ENCODE measurements at places on chromosomes 7 and 10.

DNA sequence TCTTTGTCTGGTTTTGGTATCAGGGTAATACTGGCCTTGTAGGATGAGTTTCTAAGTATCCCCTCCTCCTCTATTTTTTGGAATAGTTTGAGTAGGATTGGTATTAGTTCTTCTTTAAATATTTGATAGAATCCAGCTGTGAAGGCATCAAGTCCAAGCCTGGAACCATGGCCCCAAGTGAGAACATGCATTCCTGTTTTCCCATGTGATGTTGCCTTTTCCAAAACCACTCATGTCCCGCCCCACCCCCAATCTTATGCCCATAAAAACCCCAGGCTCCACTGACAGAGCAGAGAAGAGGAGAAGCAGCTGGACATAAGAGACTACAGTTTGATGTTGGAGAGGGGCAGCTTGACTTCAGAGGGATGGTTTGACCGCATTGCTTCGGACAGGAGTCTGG is 71.2 kb downstream of the MINPP1 start:
- DNase-seq, result no peak

- no peak for DNase-seq
Measured at GRCh38 chr7:85039196-85039923, 147.5 kb downstream of the SEMA3D start.

DNA sequence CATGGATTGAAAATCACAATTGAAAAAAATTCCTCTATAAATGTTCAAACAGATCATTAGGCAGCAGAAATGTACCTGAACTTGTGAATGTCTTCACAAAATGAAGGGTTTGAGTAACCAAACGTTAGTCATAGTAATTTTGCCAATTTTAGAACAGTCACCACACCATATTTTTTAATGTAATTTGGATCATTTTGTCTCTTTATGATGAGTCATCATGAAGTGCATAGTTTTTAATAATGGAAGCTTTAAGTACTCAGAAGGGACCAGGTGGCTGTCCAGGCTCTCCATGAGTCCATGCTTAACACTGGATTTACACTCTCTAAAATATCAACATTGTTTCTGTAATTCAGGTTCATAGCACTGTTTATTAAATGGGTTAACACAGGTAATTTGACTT is 219.2 kb downstream of the ETV1 start:
- DNase-seq, result no peak

- no peak for DNase-seq
Measured at GRCh38 chr10:33113466-33113865, 155.4 kb upstream of the ITGB1 start.

DNA sequence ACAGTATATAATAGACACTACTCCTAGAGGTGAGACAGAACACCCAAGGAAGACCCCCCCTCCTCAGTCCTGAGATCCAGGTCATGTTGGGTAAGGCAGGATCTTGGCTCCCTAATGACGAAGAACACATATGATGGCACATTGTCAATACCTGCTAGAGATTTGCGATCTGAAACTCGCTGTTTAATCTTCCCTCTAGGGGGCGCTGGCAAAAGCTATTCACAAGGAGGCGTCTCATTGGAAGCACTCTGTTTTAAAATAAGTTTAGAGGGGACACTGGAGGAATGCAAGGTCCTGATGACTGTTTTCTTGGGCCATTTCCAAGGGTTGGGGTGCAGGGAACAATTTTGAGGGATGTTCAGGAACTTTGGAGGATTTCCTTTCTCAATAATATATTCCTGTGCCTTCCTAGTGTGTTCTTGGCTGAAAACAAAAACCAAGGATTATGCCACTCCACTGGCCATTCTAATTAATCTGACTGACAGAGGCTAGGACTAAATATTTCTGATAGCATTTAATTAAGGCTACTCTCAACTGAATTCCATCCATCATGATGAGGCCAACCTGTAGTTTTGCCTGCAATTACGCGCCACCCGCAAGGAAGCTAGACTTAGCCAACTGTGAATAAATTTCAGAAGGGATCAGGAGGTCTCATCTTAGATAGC is 1013.8 kb upstream of the MBL2 start:
- no peak for DNase-seq

DNA sequence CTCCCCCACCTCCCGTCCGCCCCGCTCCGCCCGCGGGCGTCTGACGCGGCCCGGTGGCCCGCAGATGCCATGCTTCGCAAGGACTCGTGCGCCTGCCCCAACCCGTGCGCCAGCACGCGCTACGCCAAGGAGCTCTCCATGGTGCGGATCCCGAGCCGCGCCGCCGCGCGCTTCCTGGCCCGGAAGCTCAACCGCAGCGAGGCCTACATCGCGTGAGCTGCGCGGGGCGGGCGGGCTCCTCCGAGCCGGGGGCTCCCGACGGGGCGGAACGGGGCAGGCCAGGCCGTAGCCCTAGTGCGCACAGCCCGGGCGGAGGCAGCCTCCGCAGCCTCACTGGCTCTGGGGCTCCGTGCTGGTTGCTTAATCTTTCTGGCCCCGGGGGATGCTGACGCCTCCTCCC is 2.8 kb downstream of the ASIC3 start:
- peak; percentile 63 for DNase-seq

DNA sequence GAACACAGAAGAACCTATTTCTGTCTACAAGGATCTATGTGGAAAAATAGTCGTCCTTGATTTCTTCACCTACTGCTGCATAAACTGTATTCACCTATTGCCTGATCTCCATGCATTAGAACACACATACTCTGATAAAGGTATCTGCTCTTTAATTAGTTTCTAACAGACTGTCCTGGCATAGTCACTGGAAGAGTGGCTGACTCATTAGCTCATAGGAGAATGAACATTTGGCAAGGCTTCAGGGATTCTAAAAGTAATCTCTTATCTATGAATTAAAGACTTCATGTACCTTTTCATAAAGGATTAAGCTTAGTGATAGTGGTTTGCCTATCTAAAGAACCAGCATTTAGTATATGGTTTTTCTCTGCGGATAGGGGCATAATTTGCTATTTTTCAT is 4.1 kb downstream of the NHLRC2 start:
- no peak for DNase-seq

DNA sequence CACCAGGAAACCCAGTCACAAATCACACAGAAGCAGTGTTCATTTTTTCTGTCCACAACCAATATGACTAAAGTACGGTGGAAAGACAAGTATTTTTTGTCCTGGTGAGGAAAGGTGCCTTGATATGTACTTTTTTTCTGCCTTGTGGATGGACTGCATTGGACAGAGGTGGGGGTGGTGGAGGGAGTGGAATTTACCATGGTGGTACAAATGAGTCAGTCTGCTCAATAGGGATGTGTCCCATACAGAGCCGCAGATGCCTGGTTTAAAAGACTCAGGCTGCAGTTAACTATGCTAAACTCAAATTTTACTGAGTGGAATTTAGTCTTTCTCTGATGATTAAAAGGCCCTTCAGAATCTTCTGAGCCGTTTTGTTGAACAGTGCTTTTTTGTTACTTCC is 674.5 kb upstream of the GALNT17 start:
- DNase-seq, result no peak

GRCh38 chr10:56624082-56624481 is 263.0 kb upstream of the ZWINT start:
- no peak for DNase-seq

DNA sequence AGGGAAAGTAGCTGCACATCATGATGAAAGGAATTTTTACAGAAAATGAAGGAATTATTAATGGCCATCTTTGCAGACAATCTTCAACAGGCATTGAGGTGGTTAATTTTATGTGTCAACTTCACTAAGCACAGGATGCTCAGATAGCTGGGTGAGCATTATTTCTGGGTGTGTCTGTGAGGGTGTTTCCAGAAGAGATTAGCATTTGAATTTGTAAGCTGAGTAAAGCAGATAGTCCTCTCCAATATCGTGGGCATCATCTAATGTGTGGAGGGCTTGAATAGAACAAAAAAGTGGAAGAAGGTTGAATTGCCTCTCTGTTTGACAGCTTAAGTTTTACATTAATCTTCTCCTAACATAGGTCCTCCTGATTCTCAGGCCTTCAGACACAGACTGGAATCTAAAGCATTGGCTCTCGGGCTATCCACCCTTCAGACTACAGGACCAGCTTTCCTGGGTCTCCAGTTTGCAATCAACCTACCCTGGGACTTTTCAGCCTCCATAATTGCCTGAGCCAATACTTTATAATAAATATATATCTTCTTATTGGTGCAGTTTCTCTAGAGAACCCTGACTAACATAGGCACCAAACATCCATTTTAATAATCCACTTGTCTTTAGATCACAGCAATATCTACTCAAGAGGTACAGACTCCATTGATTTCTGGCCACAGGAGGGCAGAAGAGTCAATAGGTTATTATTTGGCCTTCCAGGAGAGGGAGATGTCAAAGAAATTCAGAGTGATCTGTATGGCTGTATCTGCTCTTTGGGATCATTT is 10.5 kb upstream of the CRPPA start:
- peak; percentile 23 for DNase-seq

DNA sequence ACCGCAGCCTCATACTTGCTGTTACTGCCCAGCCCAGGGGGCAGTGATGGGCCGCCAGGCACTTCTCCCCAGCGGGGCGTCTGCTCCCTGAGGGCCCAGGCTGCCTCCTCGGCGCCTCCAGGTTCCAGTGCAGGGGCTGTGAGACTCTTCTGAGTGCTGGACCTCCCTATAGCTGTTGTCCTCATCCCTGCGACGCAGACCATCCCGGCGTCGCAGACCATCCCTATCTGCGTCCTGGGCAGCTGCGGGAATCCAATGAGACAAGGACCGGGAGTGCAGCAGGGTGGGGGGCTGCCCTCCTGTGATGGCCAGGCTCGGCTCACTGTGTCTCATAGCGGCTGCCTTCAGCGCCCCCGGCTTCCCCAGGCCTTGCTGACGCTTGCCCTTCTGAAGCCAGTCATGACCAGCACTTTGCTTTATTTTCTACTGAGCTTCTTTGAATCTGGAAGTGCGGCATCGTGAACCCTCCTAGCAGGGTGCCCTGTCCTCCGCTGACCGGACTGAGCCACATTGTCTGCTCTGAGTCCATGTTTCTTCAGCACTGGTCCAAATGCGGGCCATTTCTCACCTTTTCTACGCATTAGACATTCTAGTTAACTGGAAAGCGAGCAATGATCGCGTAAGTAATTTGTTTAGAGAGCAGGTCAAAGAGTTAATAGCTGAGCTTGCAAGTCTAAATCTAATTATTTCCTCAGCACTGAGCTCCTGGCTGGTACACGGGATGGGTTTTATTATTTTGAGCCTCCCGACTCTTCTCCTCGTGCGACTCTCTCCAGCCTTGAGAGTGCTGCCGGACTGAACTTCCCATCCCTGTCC is 339.5 kb downstream of the WDR37 start:
- no peak for DNase-seq

DNA sequence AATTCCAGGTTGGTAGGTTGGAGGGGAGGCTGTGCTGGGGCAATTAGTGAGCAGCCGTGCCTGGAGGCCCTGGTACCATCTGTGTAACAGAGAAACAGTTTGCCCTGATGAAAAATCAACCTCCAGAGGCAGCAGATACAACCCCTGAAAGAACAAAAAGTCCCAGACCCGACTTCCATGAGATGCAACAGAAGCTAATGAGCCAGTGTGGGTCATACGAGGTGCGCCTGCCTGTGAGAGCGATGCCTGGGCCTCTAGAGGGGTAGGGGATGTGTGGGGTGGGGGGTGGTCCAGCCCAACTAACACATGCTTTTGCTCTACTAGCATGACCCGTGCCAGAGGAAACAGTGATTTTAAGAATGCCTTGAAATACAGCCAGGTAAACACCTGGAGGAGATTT is 39.3 kb downstream of the CELF2 start:
- no peak for DNase-seq

- no peak for DNase-seq
Measured at GRCh38 chr10:62492012-62492869, 118.1 kb downstream of the ZNF365 start.

- DNase-seq, result no peak
Measured at GRCh38 chr10:97234400-97234799, 48.6 kb upstream of the SLIT1 start.

GRCh38 chr10:128573281-128573845 is 447.1 kb upstream of the MKI67 start:
- DNase-seq, result no peak

- no peak for DNase-seq
Measured at GRCh38 chr7:76073335-76073990, 25.6 kb downstream of the MDH2 start.

- no peak for DNase-seq
Measured at GRCh38 chr10:68212721-68213352, 19.1 kb downstream of the ATOH7 start.

GRCh38 chr7:95716357-95717122 is 55.8 kb upstream of the DYNC1I1 start:
- no peak for DNase-seq

GRCh38 chr7:17787257-17787656 is 153.0 kb downstream of the SNX13 start:
- no peak for DNase-seq

GRCh38 chr7:102944241-102944640 is 31.4 kb downstream of the LRRC17 start:
- DNase-seq, result no peak

- peak; percentile 68 for DNase-seq
Measured at GRCh38 chr10:3887885-3888476, 103.0 kb upstream of the KLF6 start.

DNA sequence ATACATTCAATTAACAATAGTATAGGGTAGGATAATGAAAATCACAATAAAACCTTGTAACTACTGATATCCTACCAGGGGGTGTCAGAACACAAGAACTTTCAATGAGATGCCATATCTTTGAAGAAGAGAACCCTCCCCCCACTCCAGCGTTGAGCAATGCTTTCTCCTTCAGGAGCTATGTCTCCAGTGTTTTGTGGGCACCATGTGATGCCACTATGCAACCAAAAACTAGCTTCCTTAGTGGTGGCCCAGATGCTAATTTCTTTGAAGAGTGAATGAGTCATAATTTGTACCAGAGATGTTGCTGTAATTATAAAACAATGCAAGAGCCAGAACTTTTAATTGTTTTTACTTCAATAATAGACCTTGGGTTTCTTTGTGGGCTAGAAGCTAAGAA is 76.0 kb upstream of the ADO start:
- DNase-seq, result peak; percentile 39

- DNase-seq, result no peak
Measured at GRCh38 chr7:154167807-154168206, 115.6 kb downstream of the DPP6 start.

DNA sequence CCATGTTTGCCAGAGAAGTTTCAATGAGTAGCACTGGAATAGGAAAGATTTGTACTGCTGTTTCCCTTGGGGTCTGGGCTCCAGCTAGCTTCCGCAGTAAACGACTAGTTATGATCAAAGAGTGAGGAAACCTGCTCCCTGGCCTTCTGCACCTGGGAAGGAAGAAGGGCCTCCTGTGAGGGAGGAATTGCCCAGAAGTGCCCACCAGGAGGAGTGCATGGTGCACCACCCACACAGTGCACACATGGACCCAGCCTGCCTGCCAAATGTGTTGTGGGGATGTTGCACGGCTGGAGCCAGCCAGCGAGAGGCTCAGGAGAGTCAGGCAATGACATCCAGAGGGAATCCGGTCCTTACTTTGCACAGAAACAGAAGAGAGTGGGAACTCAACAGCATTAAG is 27.0 kb upstream of the FAM107B start:
- peak; percentile 5 for DNase-seq

DNA sequence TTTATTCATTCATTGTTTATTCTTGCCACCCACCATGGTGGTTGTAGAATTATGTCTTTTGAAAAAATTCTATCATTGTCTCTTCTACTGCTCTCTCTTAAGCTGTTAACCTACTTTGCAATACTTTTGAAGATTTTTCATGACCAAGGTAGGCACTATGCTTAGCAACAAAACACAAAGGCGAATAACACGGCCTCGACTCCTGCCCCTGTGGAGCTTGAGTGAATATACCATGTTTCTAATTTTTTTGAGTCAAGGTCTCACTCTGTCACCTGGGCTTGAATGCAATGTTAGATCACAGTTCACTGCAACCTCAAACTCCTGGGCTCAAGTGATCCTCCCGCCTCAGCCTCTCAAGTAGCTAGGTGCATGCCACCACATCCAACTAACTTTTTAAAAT is 39.4 kb downstream of the APBB1IP start:
- DNase-seq, result no peak
